Activated CD4-positive, CD25-positive, alpha-beta regulatory T cell treated with anti-CD3 and anti-CD28 coated beads, Interleukin-2, amount 50 U/mL, for 72 hours (primary cell): ENCODE measurements at places on chromosomes 3 and 15.

GRCh38 chr3:49658711-49659110, 15.4 kb upstream of the APEH start:
- DNase-seq, result no peak

- DNase-seq, result no peak
Measured at GRCh38 chr15:75237316-75237982, 20.7 kb upstream of the GOLGA6C start.

DNA sequence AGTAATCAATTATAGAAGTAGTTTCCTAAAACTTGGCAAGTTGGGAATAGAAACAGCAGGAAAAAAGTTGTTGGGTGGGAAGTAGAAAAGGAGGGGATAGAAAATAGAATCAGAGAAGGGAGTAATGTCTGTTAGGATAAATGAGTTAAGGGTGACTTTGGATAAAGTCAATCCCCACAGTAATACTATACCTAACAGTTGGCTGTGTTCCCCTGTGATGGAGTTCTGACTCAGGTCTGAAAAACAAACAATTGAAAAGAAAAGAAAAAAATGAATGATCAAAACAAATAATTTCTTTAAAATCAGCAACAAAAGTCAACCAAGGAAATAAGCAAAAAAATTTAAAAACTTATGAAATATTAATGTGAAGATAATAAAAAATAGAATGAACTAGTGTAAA, 50.3 kb downstream of the EMC4 start:
- DNase-seq, result no peak

DNA sequence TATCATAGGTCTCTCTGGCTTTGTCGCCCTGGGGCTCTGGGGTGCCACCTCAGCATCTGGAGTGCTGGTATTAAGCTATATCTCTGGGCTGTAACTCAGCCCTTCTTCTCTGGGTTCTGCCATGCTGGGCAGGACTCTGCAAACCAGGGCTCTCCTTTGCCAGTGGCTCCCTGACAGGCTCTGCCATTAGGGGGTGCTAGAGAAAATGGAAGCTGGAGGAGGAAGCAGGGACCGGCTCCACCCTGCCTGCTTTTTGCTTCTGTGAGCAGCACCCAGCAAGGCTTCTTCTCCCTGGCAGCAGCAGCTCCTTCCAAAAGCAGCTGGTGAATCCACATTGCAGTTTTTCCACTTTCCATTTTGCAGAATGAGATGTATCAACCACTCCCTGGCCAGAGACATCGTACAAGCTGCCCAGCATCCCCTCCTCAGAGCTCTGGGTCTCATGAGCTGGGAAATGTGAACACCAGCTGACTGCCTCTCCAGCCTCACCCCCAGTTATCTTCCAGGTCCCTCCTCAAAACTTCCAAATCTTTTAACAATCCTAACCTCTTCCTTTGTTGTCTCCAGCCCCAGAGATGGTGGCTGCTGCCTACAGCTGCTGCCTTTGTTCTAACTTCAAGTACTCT, 165.0 kb downstream of the ABHD5 start:
- DNase-seq, result no peak

DNA sequence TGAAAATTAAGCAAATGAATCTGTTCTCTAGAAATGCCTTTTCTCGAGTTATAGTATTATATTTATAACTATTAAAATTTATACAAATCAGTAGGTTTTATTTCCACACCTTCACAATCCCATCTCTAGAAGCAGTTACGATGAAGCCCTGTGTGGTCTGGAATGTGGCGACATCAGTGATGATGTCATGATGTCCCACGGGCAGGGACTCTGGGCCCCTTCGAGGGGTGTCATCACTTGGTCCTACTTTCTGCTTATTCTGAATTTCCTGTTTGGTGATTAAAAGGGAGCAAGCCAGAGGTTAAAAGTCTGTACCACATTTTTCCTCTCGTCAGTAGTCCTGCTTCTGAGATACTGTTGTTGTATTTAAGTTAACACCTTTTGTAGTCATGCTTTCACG, 67.4 kb downstream of the PIK3R4 start:
- no peak for DNase-seq

DNA sequence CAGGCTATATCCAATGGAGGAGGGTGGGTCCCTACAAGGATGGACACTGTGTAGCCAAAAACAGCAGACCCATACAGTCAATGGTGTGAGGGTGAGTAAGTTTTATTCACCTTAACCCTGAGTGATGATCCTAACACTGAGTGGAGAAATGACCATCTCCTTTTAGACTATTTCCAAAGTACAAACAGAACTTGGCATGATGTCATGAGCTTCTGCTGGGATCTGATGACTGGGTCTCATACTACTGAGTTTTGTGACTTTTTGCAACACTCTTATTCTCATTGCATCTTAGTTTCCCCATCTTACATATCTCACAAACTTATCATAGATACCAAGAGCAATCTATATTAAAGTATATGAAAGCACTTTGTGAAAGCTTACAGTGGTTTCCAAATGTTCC, 330.3 kb upstream of the CFAP20DC start:
- DNase-seq, result no peak

GRCh38 chr15:32733281-32733680, 15.5 kb downstream of the GREM1 start:
- no peak for DNase-seq

- no peak for DNase-seq
Measured at GRCh38 chr15:91704343-91704742, 149.2 kb upstream of the SLCO3A1 start.

DNA sequence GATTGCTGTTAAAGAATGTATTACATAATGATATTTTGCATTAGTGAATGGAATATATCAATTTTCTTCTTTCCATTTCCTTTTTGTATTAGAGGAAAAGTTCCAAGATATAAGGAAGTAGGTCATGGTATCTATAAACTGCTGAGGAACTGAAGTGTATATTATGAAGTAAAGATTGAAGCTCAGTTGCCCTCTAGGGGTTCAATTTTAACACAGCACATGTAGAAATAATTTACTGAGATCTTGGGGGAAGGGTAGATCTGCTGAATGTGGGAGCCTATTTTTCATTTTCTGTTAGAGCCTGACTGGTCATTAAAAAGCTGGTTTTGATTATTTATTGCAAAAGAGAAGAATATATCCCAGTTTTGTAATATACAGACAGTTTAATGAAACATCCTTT, 45.2 kb downstream of the CMC1 start:
- no peak for DNase-seq

- DNase-seq, result no peak
Measured at GRCh38 chr15:73005032-73005431, 47.2 kb upstream of the NEO1 start.

- no peak for DNase-seq
Measured at GRCh38 chr3:195097331-195098255, 173.4 kb downstream of the XXYLT1 start.

GRCh38 chr3:33420966-33421365, 19.2 kb downstream of the UBP1 start:
- no peak for DNase-seq

- no peak for DNase-seq
Measured at GRCh38 chr3:152611905-152612304, 223.0 kb upstream of the P2RY1 start.

DNA sequence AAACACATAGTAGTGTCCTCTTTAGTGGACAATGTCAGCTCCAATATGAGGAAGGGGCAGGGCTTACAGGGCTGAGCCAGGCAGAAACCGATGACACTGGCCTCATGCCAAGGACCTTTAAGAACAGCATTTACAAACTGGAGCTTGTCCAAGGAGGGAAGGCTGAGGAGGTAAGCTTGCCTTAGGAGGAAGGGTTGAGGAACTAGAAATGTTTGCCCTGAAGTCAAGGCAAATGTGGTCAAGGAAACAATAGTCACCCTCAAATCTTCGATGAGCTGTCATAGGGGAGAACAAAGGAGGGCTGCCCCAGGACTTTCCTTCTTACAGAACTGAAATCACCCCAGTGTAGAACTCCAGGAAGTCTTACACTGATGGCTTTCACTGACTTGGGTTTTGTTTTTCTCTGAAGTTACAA, 136.4 kb downstream of the LIPC start:
- no peak for DNase-seq

DNA sequence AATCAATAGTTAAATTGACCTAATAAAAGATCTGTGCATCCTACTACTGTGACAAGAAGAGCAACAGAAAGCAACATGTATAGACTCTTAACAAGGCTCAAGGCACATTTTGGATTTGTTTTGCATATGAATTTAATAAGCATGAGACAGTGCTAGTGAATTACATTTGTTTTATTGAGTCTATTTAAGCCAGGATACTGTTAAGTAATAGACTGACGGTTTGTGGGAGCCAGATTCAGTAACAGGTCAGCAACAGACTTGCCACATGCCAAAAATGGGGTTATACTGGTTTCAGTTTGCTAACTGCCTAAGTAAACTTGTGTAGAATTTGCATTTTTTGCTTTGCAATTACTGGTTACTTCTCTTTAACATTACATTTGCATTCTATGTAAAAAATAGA, 54.0 kb downstream of the MBNL1 start:
- DNase-seq, result no peak

GRCh38 chr3:32313723-32314473, 75.4 kb downstream of the CMTM8 start:
- no peak for DNase-seq

GRCh38 chr3:45537616-45537969, 57.0 kb upstream of the LIMD1 start:
- no peak for DNase-seq

DNA sequence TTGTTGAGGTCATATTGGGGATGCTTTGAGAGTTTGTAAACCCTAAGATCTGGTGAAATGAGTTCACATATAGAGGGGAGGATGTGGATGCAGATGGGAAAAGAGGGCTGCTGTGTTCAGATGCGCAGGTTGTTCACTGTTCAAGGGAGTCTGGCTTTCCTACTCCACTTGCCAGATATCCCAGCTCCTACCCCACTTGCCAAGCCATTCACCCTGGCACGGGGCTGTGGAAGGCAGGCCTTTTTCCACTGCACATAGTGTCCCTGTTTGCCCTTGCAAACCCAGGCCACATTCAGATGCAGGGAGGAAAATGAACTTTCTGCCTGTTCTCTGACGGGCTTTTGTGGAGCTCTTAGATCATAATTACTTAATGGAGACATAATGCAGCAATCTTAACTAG, 29.0 kb downstream of the CRABP1 start:
- no peak for DNase-seq

DNA sequence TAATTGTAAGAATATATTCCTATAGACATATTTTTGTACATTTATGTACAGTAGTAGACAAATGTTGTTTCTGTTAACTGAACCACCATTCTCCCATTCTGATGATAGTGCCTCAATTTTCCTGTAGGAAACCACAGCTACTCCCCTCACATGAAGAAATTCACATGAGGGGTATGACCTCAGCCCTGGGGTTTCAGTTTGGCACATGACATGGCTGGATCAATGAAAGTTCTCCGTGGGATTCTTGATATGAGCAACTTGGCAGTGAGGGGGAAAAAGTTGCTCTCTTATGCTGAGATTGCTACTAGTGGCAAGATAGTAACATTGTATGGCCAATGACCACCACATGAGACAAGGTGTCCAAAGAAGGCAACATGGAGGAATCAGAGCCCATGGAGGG, 1090.3 kb upstream of the CFAP20DC start:
- no peak for DNase-seq

DNA sequence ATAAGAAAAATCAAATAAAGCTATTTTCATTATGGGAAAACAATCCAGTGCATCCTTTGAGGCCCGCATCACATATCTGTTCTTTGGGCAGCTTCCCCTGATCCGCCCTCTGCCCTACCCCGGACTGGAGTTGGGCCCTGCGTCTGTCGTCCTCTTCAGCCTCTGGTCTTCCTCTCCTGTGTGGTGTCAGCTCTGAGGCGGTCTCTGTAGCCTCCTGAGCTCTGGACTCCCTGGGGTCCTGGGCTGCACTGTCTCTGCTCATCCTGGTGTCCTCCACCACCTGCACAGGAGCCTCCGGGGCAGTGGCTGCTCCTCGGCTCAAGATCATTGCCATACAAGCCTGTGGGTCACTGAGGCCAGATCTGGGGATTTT, 7.4 kb upstream of the SNX22 start:
- DNase-seq, result no peak

- no peak for DNase-seq
Measured at GRCh38 chr3:168220556-168220955, 124.8 kb upstream of the GOLIM4 start.

GRCh38 chr3:147369661-147370123, 36.7 kb downstream of the ZIC4 start:
- no peak for DNase-seq

DNA sequence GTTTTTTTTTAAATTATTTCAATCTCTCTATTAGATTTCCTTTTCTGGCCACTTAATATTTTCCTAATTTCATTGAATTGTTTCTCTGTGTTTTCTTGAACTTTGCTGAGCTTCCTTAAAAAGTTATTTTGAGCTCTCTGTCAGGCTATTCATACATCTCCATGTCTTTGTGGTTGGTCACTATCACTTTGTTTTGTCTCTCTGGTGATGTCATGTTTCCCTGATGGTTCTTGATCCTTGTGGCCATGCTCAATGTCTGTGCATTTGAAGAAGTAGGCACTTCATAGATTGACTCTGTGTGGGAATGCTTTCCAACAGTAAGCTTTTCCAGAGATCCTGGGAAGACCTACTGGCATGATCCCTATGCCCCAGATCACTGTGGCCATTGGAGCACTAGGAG, 18.6 kb downstream of the CD200R1 start:
- DNase-seq, result no peak

GRCh38 chr15:29852201-29852600, 29.9 kb upstream of the TJP1 start:
- DNase-seq, result no peak

- DNase-seq, result no peak
Measured at GRCh38 chr3:183027276-183027675, 46.9 kb upstream of the DCUN1D1 start.

GRCh38 chr15:83318861-83319415, 34.5 kb upstream of the BNC1 start:
- no peak for DNase-seq

- no peak for DNase-seq
Measured at GRCh38 chr3:66195347-66195783, 25.4 kb upstream of the SLC25A26 start.

GRCh38 chr3:126118591-126118990, 34.7 kb upstream of the SLC41A3 start:
- DNase-seq, result no peak

GRCh38 chr3:170469151-170470062, 50.7 kb downstream of the CLDN11 start:
- no peak for DNase-seq

- no peak for DNase-seq
Measured at GRCh38 chr15:53320816-53321215, 438.6 kb downstream of the WDR72 start.
